ENCODE measurements at places on chromosomes 13 and 19.

- DNase-seq, result no peak
Measured at GRCh38 chr13:28658539-28658795, 463 bp upstream of the POMP start.

DNA sequence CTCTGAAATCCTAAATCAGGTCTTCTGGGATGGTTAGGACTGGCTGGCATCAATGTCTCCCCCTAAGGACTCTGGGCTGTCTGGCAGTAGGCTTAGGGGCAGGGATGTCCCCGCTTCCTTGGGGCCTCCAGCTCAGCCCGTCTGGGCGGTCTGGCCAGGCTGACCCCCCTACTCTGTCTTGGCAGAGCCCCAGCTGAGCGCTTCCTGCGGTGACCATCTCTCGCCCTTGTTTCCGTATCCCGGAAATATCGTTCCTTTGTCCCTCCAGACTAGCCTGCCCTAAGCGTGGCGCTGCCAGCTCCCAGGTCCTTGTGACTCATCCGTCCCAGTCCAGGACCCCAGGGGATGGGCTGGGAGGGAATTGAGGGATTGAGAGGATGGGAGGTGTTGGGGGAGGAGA is 11.3 kb downstream of the GTPBP3 start:
- DNase-seq, result peak; percentile 75

- DNase-seq, result no peak
Measured at GRCh38 chr13:98190889-98191444, 13.9 kb upstream of the RNF113B start.

DNA sequence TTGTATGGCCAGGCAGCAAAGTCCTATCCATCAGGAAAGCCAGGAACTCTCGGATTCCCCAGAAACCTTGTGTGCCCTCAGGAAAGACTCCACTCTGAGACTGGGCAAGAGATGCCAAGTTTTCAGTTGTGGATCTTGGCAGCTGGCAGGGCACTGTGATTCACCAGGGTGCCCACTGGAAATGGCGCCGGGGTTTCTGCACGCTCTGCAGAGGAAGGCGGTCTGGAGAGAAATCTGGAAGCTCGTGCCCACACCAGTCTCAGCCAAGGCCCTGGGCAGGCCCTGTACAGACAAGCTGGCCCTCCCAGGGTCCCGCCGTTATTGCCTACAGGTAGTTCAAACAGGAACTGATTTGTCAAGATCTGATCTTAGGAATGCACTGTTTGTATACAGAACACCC is 4.9 kb downstream of the NAPA start:
- DNase-seq, result no peak

DNA sequence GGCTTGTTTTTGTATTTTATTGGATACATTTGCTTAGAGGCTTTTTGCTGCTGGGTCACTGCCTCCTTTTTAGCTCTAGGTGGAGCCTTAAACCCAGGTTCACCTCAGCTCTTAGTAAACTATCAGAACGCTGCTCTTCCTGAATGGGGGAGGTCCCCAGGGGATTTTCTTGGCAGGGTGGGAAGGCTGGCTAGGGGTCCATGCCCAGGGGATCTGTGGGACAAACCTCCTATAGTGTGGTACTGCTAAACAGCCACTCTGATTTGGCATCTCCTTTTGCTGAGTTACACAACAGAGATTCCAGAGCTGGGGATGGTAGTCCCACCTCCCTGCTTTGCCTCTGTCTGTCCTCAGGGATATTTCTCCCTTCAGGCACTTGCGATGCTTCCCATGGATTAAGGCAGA is 204.9 kb downstream of the ZIC5 start:
- DNase-seq, result no peak

DNA sequence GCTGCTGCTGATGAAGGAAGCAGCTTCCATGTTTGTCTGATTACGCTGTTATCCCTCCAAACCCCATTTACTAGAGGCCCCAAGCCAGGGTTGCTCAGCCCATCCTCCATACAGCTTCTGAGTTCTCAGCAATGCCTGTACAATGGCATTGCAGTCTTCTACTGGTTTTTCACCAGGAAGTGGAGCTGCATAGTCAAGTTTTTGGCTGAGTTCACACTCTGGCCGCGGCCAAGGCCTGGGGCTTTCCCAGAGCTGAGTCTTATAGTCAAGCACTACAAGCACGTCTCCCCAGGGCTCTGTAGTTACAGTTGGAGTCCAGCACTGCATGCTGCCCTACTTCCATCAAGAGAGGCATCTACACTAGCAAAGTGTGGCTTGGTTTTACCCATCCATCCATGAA is 182.5 kb downstream of the POU4F1 start:
- DNase-seq, result no peak

DNA sequence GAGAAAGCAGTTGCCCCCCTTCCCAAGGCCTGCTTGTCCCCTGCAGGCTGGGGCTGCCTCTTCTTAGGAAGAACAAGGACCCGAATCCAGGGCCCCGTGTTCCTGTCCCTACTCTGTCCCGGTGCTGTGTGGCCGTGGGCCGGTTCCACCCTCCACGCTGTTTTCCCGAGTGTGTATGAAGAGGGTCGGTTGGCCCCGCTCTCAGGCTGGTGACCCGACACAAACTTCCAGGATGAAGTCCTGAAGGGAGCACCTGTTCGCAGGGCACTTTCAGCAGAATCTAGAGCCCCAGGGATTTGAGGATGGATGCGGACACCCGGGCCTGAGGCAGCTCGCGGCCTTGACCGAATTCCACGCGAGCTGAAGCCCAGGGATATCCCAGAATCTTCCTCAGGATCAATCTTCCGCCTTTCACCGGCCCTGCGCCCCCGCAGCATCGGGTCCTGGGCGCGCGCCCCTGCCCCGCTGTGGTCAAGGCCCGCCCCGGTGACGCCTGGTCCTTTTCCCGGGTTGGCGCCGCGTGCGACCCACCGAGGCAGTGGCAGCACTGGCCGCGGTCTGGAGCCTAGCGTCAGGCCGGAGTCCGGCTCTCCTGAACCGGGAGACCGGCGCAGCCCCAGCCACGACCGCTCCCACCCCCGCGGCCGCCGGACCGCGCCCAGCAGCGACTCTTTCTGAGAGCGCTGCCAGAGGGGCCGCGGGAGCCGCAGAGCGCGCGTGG is 528 bp upstream of the CHST8 start:
- DNase-seq, result no peak

GRCh38 chr19:46659151-46660007 is 1.6 kb downstream of the DACT3 start:
- peak; percentile 59 for DNase-seq

DNA sequence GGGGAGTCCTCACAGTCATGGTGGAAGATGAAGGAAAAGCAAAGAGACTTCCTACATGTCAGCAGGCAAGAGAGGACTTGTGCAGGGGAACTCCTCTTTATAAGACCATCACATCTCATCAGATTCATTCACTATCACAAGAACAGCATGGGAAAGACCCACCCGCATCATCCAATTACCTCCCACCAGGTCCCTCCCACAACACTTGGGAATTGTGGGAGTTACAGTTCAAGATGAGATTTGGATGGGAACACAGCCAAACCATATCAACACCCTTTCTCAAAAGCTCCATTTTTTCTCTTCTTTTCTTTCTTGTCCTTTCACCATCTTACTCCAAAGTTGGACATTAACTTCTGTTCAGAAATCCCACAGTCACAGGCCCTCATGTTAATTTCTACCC is 4.7 kb upstream of the LRP3 start:
- no peak for DNase-seq

- DNase-seq, result peak; percentile 94
Measured at GRCh38 chr13:110916301-110917142, 1.7 kb upstream of the ANKRD10 start.

DNA sequence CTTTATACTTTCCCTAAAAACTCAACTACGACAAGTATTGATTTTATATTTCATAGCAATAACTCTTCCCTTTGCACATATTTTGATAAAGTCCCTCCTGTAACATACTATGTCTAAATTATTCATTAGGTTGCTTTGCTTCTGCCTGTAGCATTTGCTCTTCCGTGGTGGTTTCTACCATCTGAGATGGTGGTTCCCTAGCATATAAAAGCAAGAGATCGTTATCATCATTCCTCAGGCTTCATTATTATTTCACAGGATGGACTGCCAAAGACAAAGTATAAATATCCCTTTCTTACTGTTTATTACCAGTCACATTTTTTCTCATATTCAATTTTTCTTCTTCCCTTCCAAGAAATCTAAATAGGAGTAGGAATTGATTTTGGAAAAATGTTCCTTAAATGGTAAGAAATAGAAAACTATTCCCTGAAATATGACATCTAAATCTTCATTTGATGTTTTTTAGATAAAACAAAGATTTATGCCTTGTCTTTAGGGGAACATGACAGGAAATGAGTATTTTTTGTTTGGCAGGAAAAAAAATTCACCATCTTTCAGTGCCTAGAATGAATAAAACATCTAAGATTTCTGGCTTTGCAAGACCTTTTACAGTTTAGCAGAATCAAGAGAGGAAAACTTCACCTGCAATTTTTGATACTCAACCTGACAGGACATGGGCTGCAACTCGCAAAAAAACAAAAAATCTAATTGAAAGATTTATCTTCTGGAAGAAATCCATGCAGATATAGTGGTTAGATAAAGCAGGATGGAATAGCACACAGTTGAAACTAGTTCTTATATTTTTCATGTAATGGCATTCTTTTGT is 340.0 kb downstream of the SPRY2 start:
- DNase-seq, result peak; percentile 68

GRCh38 chr19:1855040-1855827 is 7.0 kb upstream of the REXO1 start:
- peak; percentile 94 for DNase-seq

DNA sequence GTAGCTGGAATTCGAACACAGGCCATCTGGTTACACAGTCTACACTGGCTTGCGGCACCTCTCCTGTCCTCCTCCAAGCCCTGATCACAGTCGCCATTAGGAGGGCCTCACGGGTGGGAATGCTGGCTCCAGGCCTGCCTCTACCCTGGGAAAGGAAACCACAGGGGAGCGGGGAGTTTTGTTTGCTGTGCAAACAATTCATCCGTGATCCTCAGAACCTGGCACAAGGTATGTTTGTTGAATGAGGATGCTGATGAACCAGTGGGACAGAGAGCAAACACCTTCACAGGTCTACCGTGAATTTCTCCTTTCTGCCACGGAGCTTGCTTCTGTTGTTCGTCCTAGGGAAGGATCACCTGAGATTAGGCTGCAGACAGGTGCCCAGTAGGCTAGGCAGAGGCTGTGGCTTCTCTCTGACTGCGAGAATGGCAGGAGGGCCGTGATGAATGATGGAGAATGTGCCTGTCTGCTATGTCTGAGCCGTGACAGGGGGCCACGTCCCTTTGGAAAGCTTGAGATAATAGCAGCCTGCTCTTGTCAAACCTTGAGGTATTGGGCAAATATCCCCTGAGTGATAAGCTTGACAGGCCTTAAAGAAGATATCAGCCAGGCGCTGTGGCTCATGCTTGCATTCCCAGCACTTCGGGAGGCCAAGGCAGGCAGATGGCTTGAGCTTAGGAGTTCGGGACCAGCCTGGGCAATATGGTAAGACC is 36.7 kb downstream of the PIN1 start:
- no peak for DNase-seq

- DNase-seq, result no peak
Measured at GRCh38 chr19:798415-799075, 1.3 kb downstream of the PTBP1 start.

DNA sequence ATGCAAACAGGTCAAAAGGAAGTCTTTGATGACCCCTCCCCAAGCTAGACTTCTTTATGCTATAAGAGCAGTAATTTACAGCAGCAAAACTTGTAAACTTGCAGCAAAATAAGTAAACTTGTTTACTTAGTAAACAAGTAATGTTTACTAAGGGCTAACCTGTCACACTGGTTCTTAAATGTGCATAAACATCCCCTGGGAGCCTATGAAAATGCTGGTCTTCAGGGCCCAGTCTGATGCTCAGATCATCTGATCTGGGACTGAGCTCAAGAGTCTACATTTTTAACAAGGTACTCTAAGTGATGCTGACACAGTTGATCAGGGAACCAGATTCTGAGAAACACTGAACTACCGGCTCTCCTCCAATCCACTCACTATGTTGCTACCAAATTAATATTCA is 53.4 kb downstream of the MTMR6 start:
- no peak for DNase-seq

DNA sequence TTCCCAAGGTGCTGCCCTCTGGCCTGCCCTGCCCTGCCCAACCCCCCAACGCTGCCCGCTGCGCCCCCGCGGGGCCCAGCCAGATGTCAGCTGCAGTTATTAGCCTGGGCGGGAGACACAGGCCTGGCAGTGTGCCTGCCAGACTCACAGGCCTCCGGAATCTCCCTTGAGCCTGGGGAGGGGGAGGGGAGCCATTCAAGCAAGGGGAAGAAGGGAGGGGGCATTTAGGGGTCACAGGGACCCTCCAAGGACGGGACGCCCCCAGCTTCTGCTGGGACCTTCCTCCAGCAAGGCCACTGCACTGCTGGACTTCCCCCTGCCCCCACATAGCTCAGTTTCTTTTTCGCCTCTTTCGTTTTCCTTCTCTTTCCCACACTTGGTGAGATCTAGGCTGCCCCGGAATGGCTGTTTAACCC is 2.6 kb upstream of the JUNB start:
- peak; percentile 74 for DNase-seq

GRCh38 chr19:43618921-43619261 is 538 bp downstream of the ZNF428 start:
- DNase-seq, result no peak

Data from EH (cell line).